Activated naive CD8-positive, alpha-beta T cell treated with anti-CD3 and anti-CD28 coated beads, Interleukin-2, amount 10 ng/mL, durations not matched to agents 7 days and 5 days (primary cell): ENCODE measurements at places on chromosomes 11 and 22. TPM values are rescaled to one million over a fixed set of nuclear protein-coding genes. Genes with fewer than 3 reads are reported as not detected.

DNA sequence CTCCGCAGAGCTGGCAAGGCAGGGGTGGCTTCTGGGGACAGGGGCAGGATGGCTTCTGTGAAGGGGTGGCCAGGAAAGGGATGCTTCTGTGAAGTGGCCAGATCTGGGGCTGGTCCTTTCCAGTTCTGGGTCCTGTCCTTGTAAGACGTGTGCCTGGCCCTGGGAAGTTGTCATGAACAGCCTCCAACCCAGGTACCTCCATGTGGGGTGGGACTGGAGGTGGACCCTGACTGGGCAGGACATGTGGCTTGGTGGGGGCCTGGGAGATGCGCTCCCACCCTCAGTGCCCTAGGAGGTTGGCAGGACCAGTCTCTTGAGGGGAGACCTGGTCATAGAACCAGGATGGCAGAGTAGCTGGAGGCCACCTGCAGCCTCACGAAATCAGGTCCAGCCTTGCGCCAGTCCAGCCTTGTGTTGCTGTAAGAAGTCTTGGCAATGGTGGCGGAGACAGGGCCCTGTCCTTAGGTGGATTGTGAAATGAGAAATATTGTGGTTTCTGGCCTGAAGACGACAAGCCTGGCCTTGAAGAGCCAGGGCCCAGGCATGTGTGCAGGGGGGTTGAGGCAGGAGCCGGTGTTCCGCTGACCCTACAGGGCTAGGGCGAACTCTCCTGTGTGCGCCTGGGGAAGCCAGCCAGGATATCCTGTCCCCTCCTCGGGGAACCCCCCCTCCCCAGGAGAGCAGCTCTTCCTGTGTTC lies 2.6 kb downstream of the KCNQ1 start:
- peaks cover 18% of the 10 kb centered on the region for H3K4me1 ChIP-seq
- DNase-seq = peak; percentile 43
- H3K4me3 ChIP-seq = peak overlapping the region; percentile 88
- H3K27ac ChIP-seq = peak overlapping the region; percentile 77

- H3K36me3 ChIP-seq = peaks cover 14% of the 10 kb centered on the region
- H3K27me3 ChIP-seq = no peaks in the 10 kb centered on the region
- no peak for DNase-seq
- H3K27ac ChIP-seq = peak overlapping the region; percentile 55
- peaks cover 40% of the 10 kb centered on the region for H3K4me1 ChIP-seq
These were observed 16.0 kb downstream of the TNRC6B start for GRCh38 chr22:40193429-40194421.

USP2 gene
- 0.83 TPM for total RNA-seq

DNA sequence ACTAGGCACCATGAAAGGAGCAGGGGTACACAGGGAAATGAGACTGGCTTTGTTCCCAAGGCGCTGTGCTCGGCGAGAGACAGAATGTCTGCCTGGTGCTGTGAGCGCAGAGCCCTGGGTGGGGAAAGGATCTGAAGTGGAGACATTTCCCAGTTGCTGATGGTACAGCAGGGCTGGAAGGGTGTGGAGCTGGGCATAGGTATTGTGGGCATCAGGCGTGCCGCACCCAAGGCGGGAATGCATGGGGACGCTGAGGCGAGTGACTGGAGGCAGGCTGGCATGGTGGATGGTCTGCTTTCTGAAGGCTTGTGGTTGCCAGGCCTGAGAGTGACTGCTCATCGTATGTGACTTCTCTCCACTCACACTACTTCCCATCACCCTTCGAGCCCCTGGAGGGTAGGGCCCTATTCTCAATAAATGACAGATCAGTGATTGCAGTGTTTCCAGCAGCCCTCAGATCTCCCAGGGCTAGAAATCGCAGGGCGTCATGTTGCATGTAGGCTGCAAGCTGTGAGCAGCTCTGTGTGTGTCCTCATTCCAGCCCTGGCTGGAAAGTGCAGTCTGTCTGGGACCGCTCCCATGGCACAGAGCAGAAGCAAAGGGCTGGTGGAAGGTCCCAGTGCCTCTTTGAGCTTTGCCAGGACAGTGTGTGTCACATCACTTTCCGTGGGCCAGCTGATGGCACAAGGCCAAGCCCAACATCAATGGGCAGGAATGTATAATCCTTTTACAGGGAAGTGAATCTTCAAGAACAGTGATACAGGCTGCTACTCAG lies 67.7 kb downstream of the TBC1D22A start:
- no peak overlapping the region for H3K4me3 ChIP-seq
- no peak overlapping the region for H3K27ac ChIP-seq
- no peaks in the 10 kb centered on the region for H3K27me3 ChIP-seq
- peaks cover 5% of the 10 kb centered on the region for H3K4me1 ChIP-seq
- DNase-seq = no peak

DNA sequence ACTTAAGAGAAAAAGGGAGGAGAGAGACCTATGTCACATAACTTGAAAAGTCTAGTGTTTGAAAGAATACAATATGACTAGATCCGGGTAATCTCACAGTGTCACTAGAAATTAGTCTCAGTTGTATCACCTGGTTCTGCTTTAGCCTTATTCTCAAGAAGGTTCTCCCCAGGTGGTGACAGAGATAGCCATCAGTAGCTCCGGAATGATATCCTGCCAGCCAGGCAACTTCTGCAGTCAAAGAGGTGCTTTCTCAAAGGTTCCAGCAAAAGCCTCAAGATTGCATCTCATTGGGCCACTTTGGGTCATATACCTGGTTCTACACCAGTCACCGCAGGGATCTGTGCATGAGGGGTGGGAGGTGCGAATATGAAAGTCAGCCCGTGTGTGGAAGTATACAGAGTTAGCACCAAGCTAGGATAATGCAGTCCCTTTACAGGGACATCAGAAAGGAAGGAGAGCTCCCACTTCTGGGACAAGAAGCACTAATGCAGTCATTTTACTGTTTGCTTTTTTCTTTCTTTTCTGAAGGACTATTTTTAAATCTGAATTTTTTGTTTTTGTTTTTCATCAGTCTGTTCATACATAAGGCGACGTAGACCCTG lies 61.1 kb downstream of the CYB5R2 start:
- DNase-seq = no peak
- no peaks in the 10 kb centered on the region for H3K4me1 ChIP-seq

DNA sequence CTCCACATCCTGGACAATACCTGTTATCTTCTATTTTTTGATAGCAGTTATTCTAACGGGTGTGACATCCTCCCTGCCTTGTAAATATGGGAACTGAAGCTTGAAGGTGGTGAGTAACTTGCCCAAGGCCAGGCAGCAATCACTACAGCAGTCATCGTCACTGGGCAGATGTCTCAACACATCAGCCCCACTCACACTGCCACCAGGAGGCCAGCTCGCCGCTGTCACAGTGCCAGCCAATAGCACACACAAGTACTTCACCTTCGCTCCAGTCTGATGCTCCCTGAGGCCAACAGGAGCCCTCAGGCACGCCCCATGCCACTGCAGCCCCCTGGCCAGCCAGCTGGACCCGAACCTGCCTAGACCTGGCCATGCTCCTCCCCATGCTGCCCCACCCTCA lies 4.9 kb upstream of the TTLL1 start:
- H3K36me3 ChIP-seq = peaks cover 2% of the 10 kb centered on the region
- H3K4me1 ChIP-seq = peaks cover 5% of the 10 kb centered on the region
- no peak overlapping the region for H3K27ac ChIP-seq
- no peak for DNase-seq

OR2AT4 gene
- total RNA-seq = not detected
